Stimulated activated CD4-positive, alpha-beta T cell treated with anti-CD3 and anti-CD28 coated beads, TNF-alpha, amount 100 ng/mL, for 1 hour (primary cell): ENCODE measurements at places on chromosomes 16 and 17.

DNA sequence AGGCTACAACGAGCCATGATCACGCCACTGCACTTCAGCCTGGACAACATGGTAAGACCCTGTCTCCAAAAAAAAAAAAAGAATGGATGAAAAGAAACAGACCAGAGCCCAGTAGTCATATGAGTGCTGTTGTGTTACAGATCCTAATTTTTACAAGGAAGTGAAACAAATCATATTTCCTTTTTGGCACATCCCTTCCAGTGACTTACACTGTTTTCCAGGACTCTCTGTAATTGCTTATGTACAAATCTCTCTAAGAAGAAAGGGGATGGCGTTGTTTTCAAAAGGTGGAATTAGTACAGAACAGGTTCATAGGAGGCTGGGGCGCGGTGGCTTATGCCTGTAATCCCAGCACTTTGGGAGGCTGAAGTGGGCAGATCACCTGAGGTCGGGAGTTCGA is 19.8 kb upstream of the ZNF594 start:
- DNase-seq, result no peak

- no peak for DNase-seq
These were observed 29.8 kb upstream of the MYH2 start for GRCh38 chr17:10579270-10579669.

DNA sequence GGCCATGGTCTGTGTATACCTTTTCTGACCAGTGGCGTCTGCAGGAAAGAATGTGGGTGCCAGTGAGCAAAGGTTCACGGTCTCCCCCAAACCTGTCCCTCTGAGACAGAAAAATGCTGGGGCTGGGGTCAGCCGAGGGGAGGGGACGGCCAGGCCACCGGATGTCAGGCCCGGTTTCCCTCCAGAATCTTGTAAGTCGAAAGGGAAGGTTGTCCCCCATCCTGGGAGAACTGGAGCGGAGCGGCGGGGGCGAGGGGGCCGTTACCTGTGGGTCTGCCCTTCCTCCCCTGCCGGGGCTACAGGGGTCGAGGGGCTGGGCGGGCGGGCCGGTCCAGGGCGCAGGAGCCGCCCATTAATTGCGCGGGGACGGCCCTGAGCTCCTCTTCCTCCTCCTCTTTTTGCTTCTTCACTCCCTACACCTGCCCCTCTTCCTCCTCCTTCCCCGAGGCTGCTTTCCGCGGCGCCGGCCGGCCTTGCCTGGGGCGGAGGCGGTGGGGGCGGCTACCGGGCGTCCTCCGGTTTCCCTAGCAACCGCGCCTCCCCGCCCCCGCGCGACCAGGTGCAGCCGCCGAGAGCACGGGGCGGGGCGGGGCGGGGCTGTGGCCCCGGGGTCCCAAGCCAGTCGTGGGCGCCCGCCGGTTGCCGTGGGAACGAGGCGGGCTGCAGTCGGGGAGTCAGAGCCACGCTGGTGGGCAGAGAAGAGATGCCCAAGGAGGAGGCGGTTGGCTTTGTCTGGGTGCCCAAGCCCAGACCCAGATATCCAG is at the start of gene MARCHF10:
Gene MARCHF10 (minus strand): TSS at position 503 of the 764 bp plus-strand sequence. CDS start 6,579 bp downstream, outside the sequence.
- no peak for DNase-seq

DNA sequence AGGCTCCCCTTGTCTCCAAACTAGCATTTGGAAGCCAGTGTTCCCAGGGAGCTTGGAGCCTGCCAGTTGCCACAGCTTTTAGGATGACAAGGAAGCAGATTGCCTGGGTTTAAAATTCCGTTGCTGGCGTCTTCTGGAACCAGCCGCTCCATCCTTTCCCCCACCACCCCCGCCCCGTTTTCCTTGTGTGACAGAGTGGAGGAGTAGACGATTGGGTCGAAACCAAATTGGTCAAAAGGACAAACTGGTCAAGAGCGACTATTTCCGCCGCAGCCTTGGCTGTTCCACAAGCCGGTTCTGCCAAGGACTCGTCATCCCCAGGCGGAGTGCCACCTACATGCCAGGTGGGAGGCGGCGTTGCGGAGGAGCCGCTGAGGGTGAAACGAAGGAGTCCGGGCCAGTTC is 91.1 kb downstream of the RPA1 start:
- no peak for DNase-seq

DNA sequence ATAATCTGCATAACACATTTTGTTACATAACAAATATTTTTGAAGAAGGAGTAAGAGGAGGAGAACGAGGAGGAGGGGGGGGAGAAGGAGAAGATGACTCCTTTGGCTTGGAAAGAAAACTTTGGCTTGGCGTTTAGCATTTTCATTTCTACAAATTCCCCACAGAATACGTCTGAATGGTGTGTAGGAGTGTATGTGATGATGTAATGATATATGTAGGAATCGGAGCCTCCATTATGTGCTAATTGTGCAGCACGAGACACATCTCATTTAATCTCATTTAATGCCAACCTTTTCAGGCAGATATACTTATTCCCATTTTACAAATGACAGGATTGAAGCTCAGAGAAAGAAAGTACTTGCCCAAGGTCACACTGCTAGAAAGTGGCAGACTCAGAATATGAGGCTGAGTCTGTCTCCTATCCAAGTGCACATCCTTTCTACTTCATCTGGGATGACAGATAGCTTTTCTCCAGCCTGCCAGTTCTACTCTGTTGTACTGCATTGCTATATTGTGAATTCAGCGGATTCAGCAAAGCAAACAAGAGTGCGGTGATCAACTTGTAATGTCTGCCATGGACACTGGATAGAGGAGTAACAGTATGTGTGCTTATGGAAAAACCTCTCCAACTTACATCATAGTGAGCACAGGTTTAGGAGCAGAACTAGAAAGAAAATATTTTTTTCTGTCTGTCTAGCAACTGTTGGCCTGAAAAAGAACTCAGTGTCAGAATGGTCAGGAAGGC is 10.4 kb upstream of the SLC47A2 start:
- no peak for DNase-seq

- no peak for DNase-seq
These were observed 888 bp downstream of the PIGW start for GRCh38 chr17:36535669-36536081.

GRCh38 chr16:74760007-74760767 is 14.4 kb downstream of the FA2H start:
- no peak for DNase-seq

GRCh38 chr16:502179-502943 is 25.2 kb upstream of the CAPN15 start:
- no peak for DNase-seq

- no peak for DNase-seq
These were observed 48.7 kb downstream of the CPPED1 start for GRCh38 chr16:12754824-12755543.

DNA sequence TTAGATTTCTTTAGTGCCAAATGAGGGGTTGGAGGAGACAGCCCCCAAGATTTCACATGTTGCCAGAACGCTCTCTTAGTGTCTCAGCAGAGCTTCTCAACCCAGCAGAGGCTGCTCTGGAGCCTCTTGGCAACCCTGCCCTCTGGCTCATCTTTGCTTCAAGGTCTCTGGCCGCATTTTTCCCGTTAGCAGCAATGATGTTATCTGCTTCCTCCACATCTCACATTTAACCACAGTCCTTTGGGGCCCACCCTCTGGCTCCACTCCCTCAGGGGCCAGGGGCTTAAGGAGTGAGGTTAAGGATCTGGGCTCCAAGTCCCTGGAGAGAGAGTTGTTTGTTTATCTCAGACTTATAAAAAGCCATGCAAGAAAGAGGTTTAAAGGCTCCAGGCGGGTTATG is 3.3 kb upstream of the XYLT1 start:
- DNase-seq, result no peak

- DNase-seq, result no peak
These were observed 10.5 kb upstream of the HEATR6 start for GRCh38 chr17:60089096-60089806.

DNA sequence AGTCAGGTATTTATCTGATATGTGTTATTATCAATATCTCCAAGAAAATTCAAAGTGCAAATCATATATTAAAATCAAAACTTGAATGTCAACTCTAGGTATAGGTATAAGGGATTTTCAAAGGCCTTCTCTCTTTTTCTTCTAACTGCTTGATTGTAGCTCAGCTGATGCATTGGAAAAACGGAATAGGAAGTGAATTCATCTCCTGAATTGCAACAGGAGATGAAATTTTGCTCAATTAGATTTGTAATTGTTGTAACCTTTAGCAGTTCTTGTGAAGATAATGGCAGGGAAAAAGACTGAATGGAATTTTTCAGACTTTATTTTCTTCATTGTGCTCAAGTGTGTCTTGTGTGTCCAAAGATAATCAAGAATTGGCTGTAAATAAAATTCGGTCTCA is 190.2 kb upstream of the KCNJ16 start:
- DNase-seq, result no peak

- DNase-seq, result no peak
These were observed 65.0 kb downstream of the TBC1D16 start for GRCh38 chr17:79970576-79971068.

DNA sequence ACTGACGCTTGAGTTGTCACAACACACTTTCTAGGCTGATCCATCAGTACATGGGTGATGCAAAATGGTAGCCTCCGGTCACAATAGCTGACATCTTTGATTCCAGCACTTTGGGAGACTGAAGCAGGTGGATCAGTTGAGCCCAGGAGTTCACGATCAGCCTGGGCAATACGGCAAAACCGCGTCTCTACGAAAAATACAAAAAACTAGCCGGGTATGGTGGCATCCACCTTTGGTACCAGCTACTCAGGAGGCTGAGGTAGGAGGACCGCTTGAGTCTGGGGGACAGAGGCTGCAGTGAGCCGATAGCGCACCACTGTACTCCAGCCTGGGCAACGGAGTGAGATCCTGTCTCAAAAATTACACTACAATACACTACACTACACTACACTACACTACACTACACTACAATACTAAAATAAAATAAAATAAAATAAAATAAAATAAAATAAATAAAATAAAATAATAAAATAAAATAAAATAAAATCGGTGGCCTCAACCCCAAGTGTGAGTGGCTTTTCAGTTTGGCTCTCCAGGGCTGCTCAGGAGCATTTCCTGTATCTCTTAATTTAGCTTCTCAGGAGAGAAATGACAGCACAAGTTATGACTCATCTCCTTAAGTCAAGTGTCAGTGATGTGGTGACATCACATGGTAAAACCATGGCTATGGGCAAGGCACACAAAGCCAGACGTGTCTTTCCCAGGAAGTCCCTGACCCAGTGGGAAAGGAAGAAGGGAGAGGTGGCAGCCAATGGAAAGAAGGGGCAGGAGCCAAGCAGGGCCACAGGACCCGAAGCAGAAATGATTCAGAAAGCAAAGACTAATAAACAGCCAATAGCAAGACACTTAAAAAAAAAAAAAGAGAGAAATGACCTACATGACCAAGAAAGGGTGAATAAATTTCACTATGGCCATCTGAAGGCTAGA is 75.3 kb upstream of the TBC1D3K start:
- no peak for DNase-seq
